ENCODE measurements at places on chromosomes 6 and 20.

GRCh38 chr6:16948396-16948795 lies 153.5 kb upstream of the STMND1 start:
- DNase-seq, result no peak

GRCh38 chr6:31309641-31310040 lies 37.7 kb upstream of the HLA-C start:
- no peak for DNase-seq

DNA sequence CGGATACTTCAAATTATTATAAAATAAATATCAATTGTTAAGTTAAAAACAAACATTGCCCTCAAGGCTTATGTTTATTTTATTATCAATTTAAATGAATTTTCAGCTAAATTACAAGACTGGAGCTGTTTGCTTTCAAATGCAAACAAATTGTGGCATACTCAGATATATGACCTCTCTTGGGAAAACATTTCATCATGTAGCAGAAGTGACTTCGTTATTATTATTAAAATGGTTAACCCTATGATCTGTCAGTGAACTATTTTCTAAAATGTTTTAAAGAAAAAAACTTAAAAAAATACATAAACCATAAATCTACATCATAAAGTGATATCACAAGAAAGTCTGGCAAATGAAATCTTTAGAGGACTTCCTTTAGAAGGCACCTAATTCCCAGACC lies 72.5 kb downstream of the MAN1A1 start:
- no peak for DNase-seq

DNA sequence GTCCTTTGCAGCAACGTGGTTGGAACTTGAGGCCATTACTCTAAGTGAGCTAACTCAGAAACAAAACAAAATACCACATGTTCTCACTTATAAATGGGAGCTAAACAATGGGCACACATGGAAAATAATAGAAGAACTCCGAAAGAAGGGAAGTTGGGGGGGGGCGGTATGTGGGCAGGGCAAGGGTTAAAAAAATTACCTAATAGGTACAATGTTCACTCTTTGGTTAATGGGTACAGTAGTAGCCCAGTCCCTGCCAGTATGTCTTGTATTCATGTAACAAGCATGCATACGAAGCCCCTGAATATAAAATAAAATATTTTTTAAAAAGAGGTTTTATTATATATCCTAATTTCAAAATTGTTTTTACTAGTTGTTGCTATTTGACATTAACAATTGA lies 15.3 kb upstream of the FHL5 start:
- no peak for DNase-seq

- peak; percentile 68 for DNase-seq
These were observed 1.0 kb downstream of the FKBP1A start for GRCh38 chr20:1391640-1392442.

- DNase-seq, result no peak
These were observed 90.1 kb downstream of the WASF1 start for GRCh38 chr6:110089323-110089722.

DNA sequence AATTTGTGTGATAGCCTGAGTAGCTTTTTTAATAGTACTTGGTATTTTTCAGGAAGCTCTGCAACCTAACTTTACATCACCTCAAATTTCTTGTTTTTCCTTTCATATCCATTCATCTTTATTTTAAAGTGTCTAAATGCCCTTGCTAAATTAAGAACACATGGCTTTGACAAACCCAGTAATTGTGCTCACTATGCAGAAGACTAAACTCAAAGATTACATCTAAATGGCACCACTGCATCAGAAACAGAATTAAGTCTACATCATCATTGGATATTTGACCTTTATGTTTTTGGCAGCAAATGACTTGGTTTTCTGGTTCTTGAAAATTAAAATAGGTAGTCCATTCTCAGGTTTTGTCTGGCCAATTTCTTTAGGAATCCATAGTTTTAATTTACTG lies 69.6 kb upstream of the HDGFL1 start:
- no peak for DNase-seq

GRCh38 chr6:108581237-108581931 lies 20.7 kb downstream of the FOXO3 start:
- peak; percentile 92 for DNase-seq

GRCh38 chr6:7815716-7816115 lies 89.8 kb downstream of the BMP6 start:
- no peak for DNase-seq

DNA sequence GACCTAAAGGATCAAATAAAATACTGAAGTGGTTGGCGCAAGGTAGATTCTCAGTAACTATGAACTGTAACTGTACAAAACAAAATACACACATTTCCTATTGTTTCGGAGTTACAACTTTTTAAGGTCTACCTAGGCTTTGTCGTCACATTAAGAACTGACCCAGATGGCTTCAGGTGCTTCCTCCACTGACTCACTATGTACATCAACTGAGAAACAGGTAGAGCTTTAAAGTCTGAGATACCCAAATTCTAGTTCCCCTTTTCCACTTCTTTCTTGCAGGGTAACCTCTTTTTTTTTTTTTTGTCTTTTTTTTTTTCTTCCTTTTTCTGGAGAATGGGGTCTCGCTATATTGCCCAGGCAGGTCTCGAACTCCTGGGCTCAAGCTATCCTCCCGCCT lies 5.5 kb downstream of the SNRPB start:
- DNase-seq, result no peak

GRCh38 chr20:48722002-48722731 lies 105.6 kb downstream of the PREX1 start:
- peak; percentile 94 for DNase-seq

DNA sequence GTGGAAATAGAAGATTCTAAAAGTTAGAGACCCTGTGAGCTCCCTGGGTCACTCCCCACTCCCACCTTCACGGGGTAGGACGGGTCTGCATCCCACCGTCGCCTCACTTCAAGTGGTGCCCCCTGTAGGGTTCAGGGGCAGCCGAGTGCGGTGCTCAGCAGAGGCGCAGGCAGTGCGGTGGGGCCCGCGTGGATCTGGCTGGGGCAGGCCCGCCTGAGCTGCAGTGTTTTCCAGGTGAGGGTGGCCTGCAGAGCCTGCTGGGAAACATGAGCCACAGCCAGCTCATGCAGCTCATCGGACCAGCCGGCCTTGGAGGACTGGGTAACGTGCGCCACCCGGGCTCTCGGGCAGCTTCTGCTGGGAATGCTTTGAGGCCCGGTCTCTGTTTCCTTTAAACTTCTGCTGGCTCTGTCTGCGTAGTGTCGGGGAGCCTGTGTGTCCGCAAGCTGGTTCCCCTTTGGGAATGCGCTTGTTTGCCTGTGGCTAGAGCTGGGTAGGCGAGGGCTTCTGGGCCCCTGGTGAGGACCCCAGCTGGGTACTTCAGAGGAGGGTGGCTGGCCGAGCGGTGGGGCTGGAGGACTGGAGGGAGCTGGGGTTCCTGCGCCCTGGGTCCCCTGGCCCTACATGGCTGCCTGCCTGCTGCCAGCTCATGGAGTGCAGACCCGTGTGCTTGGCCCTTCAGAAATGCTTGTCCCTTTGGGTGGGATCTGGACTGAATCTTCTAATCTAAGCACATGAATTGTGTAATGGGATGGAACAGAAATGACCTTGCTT lies 3.8 kb downstream of the ADRM1 start:
- DNase-seq, result peak; percentile 13

DNA sequence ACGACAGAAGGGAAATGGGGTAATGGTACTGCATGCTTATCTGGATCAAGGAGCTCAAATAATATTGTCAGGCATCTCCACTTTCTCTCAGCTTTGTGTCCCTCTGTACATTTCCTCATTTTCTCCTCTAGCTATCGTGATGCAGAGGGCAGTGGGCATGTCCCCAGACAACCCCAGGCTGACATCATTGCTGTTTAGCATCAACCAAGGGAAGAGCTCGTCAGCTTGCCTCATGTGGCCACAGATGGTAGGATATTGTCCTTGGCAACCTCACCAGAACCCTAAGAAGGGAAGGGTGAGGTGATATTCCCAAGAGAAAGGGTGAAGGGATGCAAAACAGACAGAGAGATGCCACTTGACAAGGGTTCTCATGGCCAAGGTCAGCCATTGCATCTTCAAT lies 58.3 kb downstream of the MAFB start:
- no peak for DNase-seq
